ENCODE measurements at places on chromosomes 11 and 22.

DNA sequence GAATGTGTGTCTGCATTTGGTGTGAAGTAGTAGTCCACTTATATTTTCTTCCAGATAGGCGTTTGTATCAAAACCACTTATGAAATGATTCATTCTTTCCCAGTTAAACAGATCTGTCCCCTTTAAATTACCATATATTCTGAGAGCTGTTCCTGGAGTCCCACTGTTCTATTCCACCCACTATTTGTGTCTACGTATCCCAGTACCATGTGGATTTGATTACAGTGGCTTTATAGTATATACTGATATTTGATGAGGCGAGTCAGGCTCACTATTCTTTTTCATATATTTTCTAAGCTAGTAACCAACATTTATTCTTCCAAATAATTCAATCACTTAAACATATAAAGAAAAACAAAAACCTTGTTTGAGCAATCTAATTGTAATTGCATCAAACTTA lies 81.9 kb upstream of the RASSF10 start:
- DNase-seq, result no peak

GRCh38 chr22:24323695-24324094 lies 53.1 kb downstream of the SPECC1L start:
- DNase-seq, result no peak

DNA sequence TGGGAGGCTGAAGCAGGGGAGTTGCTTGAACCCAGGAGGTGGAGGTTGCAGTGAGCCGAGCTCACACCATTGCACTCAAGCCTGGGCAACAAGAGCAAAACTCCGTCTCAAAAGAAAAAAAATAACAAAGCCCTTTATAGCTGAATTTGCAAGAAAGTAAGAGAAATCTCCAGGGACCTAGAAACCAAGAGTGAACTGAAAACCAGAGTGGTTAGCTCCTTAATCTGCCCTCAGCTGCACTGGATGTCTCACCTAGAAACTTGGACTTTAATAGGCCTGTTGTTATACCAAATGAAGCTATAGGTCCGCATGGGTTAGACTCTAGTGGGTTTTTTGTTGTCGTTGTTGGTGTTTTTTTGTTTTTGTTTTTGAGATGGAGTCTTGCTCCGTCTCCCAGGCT lies 4.1 kb downstream of the NEU3 start:
- DNase-seq, result no peak

- DNase-seq, result no peak
These were observed 107.1 kb upstream of the CLPB start for GRCh38 chr11:72541257-72541974.

DNA sequence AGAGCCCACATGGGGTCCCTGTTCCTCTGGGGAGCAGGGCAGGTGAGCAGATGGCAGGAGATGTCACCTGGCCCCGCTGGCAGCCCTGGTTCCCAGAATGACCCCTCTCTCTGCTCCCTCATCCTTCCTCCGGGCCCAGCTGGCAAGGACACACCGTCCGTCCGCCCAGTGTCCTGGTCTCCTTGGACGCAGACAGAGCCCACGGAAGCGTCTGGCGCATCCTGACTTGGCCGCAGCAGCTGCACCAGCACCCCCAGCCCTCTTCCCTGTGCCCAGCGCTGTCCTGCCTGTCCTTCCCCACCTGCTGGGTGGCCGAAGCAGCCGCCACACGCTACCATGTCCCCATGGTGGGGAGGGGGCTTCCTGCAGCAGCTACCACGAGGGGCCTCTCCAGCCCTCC lies 9.6 kb upstream of the CABP7 start:
- no peak for DNase-seq

- DNase-seq, result no peak
These were observed 3.4 kb upstream of the NUDT8 start for GRCh38 chr11:67632982-67633755.

DNA sequence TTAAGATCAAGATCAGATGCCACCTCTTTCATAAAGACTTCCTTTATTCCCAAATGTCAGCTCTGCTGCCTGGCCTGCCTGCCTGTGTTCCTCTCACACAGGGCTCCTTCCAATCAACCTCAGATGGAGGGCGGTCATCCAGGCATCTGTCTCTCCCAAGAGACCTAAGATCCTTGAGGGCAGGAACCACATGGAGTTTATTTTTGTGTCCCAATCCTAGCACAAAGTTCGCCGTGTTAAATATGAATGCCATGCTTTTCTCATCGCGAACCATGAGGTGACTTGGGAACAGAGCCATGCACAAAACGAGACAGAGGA lies 72.7 kb upstream of the ARFGAP3 start:
- DNase-seq, result no peak

- no peak for DNase-seq
These were observed 55.1 kb downstream of the AMOTL1 start for GRCh38 chr11:94823102-94823732.

DNA sequence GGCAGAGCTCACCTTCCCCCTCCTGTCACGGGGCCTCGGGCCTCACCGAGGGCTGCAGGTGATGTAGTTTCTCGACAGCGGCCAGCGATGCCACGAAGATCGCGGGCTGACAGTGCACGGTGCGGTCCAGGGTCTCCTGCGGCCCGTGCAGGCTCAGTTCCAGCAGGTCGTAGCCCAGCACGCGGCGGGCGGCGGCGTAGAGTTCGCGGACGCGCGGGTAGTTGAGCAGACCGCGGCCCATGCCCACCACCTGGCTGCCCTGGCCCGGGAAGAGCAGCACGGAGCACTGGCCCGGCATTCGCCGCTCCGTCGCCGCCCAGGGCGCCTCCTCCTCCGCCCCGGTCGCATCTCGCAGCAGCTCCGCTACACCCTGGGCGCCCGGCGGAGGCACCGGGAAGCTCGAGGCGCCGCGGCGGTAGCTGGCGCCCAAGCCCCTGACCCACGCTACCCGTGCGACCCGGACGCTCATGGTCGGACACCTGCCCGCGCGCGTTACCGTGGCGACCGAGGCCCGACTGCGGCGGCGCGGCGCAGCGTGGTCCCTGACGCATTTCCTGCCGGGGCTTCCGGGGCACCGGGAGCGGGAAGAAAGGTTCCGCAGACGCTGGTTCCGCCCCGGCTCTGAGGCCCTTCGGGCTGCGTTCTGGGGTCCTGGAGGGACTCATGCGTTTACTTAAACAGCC lies at the start of gene MCAT:
MCAT (minus strand) TSS at position 519 of the 683 bp plus-strand sequence; CDS start at position 469, 50 bp downstream.
- DNase-seq, result peak; percentile 75

- no peak for DNase-seq
These were observed 33.7 kb downstream of the TSPAN18 start for GRCh38 chr11:44760477-44760872.

DNA sequence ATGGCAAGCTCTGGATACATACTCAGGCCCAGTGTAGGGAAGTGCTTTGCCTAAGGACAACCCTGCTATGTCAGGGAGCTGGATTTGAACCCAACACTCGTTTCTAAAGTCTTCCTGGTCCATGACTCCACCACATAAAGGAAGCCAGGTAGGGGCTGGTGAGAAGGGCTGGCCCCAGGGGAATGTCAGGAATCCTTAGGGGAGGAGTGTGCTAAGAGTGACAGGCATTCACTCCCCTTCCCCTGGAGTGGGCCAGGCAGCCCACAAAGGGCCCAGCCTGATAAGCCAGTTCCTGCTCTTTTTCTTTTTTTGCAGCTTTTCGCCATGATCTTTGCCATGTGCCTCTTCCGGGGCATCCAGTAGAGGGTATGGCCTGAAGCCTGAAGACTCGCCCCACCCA lies 21.9 kb downstream of the TP53I11 start:
- DNase-seq, result no peak

GRCh38 chr11:72236774-72237111 lies 7.2 kb downstream of the PHOX2A start:
- DNase-seq, result no peak

DNA sequence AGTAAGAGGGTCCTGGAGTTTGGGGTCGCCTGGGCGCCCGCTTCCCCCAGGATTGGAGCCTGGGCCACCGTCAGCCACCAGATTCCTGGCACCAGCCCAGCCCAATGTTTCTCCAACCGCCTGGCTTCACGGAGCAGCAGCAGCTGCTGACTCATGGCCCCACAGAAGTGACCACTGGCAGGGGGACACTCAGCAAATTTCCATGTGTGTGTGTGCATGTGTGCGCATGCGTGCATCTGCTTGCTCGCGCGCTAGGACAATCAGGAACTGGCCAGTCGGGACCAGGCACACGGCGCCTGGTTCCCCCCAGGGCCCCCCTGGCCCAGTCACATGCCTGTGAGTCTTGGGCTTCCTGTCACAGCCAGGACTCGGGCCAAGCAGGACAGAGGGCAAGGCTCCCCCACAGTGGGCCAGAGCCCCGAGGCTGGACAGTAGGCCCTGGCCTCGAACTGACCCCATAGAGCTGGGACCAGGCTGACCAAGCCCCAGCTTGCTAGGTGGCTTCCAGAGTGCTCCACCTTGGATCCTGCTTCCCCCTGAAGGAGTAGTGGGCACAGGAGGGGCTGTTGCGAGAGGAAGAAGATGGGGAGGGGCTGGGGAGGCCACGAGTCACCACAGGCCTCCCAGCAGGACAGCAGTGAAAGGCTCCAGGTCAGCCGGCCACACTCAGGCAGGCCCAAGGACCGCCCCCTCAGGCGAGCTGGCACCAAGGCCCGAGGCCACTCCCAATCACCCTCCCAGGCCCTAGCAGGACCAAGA lies 3.2 kb downstream of the CTSD start:
- no peak for DNase-seq

GRCh38 chr22:21856868-21857267 lies 10.6 kb downstream of the MAPK1 start:
- no peak for DNase-seq

DNA sequence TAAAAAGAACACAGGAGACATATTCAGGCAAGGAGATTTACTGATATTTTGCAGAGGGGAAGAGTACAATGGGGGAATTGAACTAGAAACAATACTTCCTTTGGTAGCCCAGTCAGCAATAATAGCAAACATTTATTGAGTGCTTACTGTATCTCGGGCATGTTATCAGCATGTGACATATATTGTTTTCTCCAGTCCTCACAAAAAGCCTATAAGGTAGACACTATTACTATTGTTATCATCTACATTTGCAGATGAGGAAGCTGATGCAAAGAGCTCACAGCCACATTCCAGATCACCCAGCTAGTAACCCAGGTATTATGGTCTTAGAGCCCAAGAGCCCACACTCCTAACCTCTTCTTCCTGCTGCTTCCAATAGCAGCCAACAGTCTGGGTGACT lies 27.9 kb downstream of the NAV2 start:
- DNase-seq, result no peak

DNA sequence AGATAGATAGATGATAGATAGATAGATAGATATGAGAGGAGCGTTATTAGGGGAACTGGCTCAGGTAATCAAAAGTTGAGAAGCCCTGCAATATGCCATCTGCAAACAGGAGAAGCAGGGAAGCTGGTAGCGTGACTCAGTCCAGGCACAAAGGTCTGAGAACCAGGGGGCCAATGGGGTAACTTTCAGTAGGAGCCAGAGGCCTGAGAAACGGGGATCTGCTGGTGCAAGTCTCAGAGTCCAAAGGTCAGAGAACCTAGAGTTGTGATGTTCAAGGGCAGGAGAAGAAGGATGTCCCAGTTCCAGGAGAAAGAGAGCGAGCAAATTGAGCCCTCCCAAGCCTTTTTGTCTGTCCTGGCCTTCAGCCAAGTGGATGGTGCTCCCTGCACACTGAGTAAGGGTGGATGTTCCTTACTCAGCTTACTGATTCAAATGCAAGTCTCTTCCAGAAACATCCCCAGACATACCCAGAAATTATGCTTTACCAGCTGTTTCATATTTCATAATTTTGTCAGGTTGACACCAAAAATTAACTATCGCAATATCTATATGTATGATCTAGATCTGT lies 87.8 kb upstream of the SLC22A12 start:
- DNase-seq, result no peak

GRCh38 chr11:122703541-122704272 lies 48.2 kb downstream of the UBASH3B start:
- no peak for DNase-seq

DNA sequence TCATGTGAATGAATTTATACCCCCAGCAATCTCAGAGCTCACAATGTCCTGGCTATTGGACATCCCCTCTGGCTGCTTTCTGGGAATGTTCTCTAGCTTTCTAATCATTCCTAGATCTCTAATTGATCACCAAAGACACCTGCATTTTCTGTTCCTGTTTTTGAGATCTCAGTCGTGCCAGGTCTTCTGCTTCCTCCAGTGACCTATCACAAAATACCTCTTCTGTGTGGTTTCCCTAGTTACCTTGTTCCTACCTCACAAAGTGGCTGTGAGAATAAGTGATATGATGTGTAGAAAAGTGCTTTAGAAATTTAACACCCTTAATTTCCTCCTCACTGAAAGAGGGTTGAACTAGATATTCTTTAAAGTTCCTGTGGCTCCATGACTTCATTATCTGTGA lies 92.2 kb downstream of the LUZP2 start:
- DNase-seq, result no peak

GRCh38 chr11:96257972-96258934 lies 84.7 kb downstream of the MAML2 start:
- no peak for DNase-seq

GRCh38 chr11:126585388-126585773 lies 229.9 kb downstream of the ST3GAL4 start:
- DNase-seq, result no peak

DNA sequence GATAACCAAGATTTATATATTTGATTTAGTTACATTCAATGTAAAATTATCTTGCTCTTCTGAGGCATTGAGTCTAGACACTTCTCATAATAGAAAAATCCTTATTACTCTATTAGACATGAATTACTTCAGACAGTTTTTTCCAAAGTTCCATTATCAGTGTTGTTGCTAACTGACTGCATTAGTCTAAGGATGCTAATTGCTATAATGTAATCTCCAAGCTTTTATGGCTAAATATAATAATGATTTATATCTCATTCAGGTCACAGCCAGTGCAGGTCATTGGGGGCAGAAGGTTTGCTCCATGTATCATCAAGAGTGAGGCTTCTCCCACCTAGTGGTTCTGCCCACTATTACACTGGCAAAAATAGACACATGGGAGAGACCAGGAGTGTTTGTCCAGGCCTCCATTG lies 377.2 kb upstream of the DDI1 start:
- DNase-seq, result no peak

DNA sequence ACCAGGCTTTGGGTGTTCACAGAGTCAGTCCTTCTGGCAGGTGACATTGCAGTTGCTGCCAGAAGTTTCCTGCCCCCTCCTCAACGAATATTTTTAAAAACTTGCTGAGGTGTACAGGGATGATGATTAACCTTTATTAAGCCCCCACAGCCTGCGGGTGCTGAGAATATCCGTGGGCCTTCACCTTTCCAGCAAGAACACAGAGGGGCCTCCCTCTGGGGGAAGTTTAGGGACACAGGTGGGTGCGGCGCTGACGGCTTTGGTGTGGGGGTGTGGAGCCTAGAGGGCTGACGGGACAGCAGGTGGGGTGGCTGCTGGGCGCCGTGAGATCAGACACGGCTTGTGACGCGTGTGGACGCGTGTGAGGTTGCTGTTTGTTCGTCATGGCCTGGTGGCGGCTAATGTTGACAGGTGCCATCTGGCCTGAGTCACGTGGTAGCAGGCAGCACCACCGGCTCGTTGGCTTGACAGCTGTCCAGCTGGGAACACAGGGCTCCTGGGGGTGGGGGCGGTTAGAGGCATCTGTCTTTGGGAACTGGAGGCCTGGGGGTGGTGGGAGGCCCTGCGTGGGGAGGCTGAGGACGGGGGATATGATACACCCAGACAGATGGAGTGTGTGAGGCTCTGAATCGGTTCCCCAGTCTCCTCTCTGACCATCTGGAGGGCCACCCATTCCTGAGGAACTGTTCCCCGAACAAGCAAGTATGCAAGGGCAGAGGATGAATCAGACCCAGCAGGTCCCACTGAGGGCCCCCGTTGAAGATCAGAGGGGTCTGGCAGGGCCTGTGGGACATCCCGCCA lies 12.5 kb upstream of the LRRC10B start:
- DNase-seq, result no peak

Data from stimulated activated CD4-positive, alpha-beta T cell treated with anti-CD3 and anti-CD28 coated beads, Interleukin-1b, Interleukin-23, amount 100 ng/mL, for 24 hours (primary cell).